ENCODE measurements at places on chromosomes 3 and 15.

DNA sequence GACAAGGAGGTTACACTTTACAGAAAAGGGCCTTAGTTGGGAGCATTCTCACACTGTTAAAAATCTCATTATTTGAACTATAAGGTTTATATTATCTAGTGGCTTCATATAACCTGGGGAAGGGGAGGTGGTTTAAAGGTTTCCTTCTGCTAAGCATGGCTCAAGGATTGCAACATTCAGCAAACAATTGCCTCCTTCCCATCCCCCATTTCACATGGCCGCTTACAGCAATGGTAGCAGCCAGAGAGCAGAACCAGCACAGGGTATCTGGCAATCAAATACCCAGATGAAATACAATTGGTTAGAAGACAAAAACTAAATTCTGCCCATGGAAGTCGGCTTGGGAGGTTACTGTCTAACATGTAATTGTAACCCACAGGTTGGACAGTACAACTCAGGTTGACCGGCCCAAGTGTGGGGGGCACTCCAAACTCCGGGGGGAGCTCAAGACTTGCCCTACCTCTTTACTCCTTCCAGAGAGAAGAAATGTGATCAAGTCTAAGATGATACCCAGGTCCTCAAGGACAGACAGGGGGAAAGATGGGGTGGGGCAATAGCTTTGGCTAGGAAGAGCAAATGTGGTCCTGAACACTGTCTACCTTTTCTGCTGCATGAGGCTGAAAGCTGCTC is 15.5 kb downstream of the ETV5 start:
- no peak for DNase-seq

- no peak for DNase-seq
Observed at GRCh38 chr3:38018296-38019266, 10.9 kb downstream of the PLCD1 start.

GRCh38 chr3:126349071-126349470 is 8.1 kb downstream of the KLF15 start:
- no peak for DNase-seq

DNA sequence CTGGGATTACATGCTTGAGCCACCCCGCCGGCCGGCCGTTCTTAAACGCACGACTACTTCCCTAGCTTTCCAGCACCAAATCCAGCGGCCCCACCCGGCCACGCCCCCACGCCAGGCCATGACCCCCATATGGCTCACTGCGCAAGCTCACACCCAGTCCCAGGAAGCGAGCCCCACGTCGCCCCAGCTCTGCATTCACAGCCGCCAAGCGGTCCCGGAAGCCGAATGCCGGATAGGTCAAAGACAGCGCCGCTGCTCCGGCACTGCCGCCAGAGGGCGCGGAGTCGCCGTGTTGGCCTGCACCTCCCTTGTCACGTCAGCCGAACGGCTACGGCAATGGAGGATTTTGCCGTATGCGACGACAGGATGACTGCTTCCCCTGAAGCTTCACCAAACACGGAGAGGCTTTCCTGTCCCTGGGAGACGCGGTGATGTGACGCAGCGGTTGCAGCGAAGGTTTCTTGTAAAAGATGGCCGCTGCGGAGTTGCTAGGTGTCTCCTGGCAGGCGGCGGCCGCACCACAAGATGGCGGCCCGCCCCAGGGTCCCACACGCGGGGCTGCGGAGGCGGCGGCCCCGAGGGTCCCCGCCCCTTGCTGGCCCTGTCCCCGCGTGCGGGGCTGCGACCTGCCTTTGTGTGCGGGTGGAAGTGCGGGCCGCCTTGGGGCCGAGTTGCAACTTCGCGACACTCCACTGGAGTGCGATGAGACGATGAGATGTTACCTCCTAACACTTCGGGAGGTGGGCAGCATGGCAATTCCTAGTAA is 30.2 kb upstream of the RPN1 start:
- DNase-seq = peak; percentile 98

DNA sequence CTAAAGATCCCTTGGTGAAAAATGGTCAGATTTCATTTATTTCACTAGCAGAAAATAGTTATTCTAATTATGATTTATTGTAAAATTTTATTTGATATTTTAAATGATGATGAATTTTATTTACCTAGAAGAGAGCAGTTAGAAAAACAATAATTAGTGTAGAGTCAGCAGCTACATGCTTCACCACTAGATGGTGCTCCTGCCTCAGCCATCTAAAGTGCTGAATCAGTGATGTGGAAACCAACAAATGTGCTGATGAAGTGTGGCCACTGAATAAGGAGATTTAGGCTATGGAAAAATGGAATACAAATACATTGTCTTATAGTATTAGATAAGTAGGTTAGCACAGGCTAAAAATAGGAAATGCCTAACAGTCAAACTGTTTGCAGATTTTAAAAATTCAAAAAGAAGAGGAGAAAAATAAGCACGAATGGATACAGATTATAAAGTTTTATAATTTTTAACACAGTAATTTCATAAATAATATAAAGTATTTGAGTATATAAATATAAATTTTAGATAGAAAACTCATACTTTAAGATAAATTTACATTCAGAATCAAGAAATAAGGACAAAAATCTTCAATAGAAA is 109.8 kb downstream of the PPP2R3A start:
- peak; percentile 76 for DNase-seq

- DNase-seq = no peak
Observed at GRCh38 chr3:100089812-100090668, 24.3 kb downstream of the FILIP1L start.

- DNase-seq = no peak
Observed at GRCh38 chr15:63405683-63406390, 24.2 kb upstream of the CA12 start.

DNA sequence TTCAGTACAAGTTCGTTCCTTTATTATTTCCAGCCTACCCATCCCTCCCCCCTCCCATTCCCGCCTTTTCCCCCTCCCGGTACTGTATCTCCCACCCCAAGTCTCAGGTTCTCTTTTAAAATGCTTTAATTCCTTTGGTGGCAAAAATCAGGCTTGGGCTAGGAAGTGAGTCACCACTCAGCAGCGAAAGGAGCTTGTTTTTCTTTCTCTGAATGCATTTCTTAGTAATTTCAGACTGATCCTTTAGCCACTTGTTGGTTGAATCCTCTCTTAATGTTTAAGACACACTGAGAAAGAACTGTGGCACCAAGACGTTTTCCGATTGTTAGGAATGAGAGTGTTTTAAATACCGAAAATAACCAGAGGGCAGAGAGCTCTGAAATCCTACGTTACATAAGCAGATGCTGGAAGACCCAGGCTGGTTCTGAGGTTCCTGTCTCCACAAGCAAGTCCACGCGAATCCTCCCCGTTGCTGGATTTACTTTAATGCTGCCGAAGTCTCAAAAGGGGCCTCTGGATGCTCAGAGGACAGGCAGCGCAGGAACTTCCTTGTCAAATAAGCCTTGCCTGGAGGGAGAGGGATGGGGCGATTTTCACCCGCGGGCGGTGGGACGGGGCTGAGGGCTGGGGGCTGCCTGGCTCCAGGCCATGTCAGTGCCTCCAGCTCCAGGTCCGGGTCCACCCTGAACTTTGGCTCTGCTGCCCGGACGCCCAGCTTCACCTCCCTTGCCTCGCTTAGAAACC is 854 bp upstream of the COL8A1 start:
- DNase-seq = no peak

All from CD4-positive, alpha-beta T cell treated with Interleukin-15 for 4 hours (primary cell).